ENCODE measurements at places on chromosomes 7 and 10. TPM values are rescaled to one million over a fixed set of nuclear protein-coding genes. Genes with fewer than 3 reads are reported as not detected.

DNA sequence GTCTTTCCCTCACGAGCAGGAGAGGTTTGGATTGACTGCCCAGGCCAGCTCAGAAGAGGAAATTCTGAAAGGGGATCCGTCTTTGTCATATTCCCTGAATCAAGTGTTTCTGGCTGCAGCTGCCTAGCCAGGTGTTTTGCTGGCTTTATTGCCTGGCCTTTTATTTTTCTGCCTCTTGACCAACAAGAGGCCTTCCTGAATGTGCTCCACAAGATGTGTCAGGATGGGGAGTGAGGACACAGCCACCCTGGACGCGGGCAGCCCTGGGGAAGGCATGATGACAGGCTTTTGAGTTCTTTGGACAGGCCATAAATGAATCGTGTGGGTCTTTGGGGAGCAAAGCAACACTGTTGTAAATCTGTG lies 163.6 kb downstream of the CAMK1D start:
- no peak for DNase-seq

- no peak for DNase-seq
Observed at GRCh38 chr7:150754951-150755350, 17.7 kb downstream of the GIMAP5 start.

GRCh38 chr7:47344171-47344955 lies 237.5 kb downstream of the TNS3 start:
- no peak for DNase-seq

GRCh38 chr7:121107923-121108498 lies 119.5 kb downstream of the CPED1 start:
- DNase-seq: no peak

GRCh38 chr7:42671627-42672026 lies 240.2 kb downstream of the C7orf25 start:
- DNase-seq: no peak

GRCh38 chr7:149595541-149595940 lies 97.9 kb upstream of the ZNF746 start:
- DNase-seq: no peak

GRCh38 chr7:49597805-49598204 lies 175.6 kb upstream of the VWC2 start:
- DNase-seq: no peak

GRCh38 chr7:36100226-36100625 lies 52.8 kb upstream of the EEPD1 start:
- no peak for DNase-seq

CLIP2 gene
- 25.1 TPM for total RNA-seq

- no peak for DNase-seq
Observed at GRCh38 chr7:13821152-13821787, 168.2 kb downstream of the ETV1 start.

CRTAC1 gene
- 0.29 TPM for total RNA-seq

GRCh38 chr10:130018265-130018664 lies 54.2 kb upstream of the EBF3 start:
- no peak for DNase-seq

SPDYE18 gene
- total RNA-seq: not detected

- DNase-seq: no peak
Observed at GRCh38 chr10:119410361-119411116, 132.0 kb downstream of the RGS10 start.

MACROH2A2 gene
- 13.1 TPM for total RNA-seq

- DNase-seq: peak; percentile 50
Observed at GRCh38 chr10:102644066-102644645, at the start of gene TRIM8. Gene TRIM8 (plus strand): TSS chr10:102644479. CDS start chr10:102644618, 139 bp downstream.

LAMB1 gene
- total RNA-seq: 87.9 TPM

DNA sequence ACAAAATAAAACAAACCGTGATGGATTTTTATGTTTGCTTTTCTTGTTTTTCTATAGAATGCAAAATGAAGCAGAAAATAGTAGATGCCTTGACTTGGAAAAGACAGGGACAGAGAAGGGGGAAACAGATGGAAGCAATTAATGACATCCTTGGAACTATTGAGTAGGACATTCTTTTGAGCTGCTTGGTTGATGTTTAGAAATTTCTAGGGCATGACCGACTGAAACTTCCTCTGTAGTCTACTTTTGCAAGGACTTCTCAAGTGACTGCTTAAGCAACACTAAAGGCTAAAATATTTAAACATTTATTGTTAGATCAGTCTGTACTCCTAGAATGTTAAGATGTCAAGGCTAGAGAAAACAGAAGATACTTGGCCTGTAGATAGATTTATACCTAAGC lies 49.4 kb downstream of the VCL start:
- DNase-seq: no peak

DNA sequence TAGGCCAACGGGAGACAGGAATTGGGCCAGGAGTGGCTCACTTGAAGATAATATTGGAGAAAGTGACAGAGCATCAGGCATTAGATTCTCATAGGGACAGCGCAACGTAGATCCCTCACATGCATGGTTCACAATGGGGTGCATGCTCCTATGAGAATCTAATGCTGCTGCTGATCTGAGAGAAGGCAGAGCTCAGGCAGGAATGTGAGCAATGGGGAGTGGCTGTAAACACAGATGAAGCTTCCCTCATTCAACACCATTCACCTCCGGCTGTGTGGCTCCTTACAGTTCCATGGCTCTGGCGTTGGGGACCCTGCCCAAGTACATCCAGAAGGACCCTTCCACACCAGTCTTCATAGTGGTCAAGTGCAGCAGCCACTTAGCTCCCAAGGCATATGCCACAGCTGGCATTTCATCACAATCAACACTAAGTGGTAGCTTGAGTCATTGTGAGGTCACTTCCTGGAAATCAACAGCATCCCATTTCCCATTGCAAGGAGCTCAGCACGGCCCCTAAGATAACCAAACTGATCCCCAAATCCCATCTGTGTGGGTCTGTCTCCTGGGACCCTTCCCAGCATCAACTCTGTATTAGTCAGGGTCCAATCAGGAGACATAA lies 174.5 kb downstream of the TPST1 start:
- DNase-seq: no peak

DNA sequence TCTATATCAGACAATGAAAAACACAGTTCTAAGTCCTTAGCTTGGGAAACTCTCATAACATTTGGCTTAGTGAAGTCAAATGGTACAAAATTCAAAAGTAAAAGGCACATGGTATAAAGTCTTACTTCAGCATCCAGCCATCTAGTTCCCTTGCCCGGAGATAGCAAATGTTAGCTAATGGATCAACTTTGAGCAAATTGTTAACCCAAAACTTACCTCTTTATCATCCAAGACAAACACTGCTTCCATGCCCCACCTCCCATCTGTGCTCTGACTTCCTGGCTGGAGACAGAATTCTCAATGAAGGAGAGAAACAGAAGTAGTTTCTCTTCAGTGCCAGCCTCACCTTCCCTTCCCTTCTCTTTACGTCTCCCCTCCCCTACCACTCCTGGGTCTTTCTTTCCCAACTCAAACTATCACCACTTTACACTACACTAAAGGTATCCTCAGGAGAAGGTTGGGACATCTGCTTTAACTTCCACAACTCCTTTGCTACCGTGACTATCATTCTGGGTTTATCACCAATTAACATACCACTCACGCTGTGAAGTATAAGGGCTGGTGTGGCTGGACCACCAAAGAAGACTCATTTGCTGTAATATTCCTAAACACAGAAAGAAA lies 21.2 kb upstream of the ZNRF2 start:
- DNase-seq: no peak

- DNase-seq: no peak
Observed at GRCh38 chr10:66760941-66761340, 164.9 kb upstream of the LRRTM3 start.

FAM131B gene
- total RNA-seq: 7.4 TPM

DNA sequence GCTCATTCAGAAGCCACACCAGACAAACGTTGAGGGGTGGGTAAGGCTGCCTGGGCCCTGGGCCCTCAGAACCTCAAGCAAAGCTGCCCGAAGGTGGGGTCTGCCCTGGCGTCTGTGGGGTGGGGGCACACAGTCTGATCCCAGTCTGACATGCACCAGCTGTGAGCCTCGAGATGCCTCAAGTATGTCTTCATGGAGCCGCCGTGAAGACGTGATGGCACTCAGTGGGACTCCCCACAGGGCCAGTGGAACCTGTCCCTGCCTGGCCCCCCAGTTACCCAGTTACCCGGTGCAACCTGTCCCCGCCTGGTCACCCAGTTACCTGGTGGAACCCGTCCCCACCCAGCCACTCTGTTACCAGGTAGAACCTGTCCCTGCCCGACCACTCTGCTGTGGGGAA lies 351.2 kb downstream of the PTPRN2 start:
- DNase-seq: no peak

DNA sequence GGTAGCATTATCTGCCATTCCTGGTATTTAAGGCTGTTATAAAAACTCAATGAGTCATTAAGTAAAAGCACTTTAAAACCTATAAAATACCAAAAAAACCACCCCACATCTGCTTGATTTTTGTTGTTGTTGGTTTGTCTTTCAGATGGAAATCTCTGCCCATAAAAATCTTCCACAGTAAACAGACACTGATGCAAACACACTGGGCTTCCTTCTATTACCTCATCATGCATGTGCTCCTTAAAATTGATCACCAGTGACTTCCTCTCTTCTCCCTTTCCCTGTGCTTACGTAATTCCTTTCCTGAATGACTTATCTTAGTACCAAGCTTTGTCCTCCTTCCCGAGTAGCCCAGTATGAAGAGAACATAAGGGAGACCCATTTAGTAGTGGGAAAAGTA lies 167.2 kb downstream of the EVX1 start:
- no peak for DNase-seq

- DNase-seq: no peak
Observed at GRCh38 chr7:22849662-22850061, 27.0 kb upstream of the TOMM7 start.

TAF3 gene
- total RNA-seq: 6.1 TPM

DNA sequence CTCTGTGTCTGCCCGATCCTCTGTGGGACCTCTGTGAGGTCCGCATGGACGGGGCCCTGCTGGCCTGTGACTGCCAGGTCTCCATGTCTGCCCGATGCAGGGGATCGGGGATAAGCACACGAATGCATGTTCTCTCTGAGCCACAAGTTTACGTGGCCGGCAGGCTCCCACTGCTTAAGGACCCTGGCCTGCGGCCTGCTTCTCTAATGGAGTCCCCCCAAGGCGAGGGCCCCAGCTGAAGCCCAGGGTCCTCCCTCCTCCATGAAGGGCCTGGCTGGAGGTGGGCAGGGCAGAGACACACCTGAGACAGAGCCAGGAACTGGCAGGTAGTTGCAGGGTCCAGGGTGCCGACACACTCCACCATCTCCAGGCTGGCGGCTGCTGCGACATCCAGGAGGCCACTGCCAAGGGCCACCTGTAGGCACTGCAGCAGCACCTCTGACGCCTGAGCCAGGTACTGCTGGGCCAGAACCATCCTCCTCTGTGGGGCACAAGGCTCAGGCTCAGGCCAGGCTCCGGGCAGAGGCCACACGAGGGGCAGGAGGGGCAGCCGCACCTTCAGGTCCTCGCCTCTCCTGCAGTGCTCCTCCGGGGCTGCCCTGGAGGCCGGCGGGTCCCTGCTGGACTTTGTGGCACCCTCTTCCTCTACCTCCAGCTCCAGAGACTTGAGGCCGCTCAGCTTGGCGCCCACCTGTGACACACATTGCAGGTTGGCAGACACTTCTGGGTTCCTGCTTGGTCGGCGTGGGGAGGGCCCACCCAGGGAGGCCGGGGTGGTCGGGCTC lies 60.9 kb upstream of the NKX6-2 start:
- DNase-seq: no peak
